ENCODE measurements at places on chromosomes 7 and 10. TPM values are rescaled to one million over a fixed set of nuclear protein-coding genes. Genes with fewer than 3 reads are reported as not detected.

The SFMBT2 gene
- total RNA-seq: 3.8 TPM

DNA sequence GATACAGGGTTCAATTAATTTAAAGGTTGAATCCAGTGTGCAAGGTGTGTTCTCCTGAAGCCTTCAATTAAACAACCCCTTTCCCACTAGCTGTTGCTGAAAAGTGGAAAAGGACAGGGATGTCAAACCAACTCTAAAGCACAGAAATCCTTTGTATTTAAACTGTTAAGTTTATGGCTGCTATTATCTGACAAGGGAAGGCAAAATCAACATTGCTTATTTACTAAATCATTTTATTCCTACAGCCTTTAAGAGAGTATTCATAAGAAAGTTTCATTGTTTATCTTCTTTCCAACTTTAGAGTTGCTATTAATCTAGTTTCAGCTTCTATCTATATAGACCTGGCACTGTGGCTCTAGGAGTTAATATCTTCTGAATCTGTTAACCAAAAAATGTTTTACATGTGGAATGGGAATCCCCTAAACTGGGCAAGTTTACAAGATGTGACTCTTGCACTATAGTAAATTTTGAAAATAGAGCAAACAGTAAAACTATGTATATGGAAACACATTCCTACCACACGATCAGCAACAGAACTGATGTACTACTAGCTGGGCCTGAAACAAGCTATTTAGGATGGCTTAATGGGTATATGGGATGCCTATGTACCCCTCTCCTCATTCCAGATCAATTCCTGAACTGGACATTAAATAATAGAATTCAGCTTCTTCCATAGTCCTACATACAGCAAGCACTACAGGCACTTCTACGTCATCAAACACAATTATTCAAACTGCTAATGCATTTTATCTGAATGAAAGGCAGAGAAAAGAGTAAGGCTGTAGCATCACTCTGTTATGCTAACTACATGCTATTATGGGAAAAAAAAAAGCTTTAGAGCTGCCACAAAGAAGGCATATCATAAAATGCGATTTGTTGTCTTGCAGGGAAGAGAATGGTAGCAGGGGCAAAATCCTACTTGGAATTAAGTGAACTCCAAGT lies 52.8 kb downstream of the CDK6 start:
- DNase-seq: no peak

The PLAU gene
- 9.5 TPM for total RNA-seq

- DNase-seq: no peak
Measured at GRCh38 chr7:95391761-95392160, 4.4 kb downstream of the PON3 start.

DNA sequence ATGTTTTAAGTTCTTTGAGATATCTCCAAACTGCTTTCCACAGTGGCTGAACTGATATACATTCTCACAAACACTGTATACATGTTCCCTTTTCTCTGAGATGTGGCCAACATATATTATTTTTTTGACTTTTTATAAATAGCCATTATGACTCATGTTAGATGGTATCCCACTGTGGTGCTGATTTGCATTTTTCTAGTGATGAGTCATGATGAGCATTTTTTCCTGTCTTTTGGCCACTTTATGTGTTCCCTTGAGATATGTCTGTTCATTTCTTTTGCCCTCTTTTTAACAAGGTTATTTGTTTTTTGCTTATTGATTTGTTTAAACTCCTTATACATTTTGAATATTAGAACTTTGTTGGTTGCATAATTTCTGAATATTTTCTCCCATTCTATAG lies 1055.1 kb downstream of the NXPH1 start:
- DNase-seq: no peak

GRCh38 chr10:78829565-78829964 lies 239.2 kb upstream of the ZMIZ1 start:
- no peak for DNase-seq

DNA sequence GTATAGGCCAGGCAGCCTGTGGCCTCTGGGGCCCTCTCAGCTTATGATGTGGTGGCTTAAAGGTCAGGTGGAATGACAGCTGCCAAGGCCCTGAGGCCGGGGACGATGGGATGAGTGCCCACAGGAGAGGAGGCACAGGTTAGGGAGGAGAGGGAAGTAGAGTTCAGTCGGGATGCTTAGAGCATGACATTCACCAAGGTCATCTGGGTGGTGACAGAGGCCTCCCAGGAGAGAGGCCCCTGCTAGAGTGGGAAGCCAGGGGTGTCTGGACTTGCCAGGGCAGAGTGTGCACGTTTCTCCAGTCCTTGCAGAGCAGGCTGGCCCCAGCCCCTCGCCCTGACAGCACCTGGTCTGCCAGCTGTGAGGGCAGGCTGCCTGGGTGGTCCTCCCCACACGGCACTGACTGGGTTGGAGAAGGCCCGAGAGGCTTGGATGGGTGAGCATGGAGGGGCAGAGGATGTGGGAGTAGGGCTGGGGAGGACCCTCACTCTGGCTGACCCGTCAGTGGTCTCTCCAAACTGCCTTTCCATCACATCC lies 1.5 kb downstream of the CALHM1 start:
- no peak for DNase-seq

GRCh38 chr10:132663666-132664365 lies 122.1 kb downstream of the NKX6-2 start:
- DNase-seq: no peak

GRCh38 chr7:100875356-100875751 lies 451 bp downstream of the SRRT start:
- no peak for DNase-seq

Measured in NCI-H460 (cell line).